ENCODE measurements at places on chromosomes 6 and 20.

GRCh38 chr6:20028143-20028542 is 184.1 kb downstream of the MBOAT1 start:
- no peak for DNase-seq

- no peak for DNase-seq
Measured at GRCh38 chr6:13710552-13711323, 897 bp downstream of the RANBP9 start.

DNA sequence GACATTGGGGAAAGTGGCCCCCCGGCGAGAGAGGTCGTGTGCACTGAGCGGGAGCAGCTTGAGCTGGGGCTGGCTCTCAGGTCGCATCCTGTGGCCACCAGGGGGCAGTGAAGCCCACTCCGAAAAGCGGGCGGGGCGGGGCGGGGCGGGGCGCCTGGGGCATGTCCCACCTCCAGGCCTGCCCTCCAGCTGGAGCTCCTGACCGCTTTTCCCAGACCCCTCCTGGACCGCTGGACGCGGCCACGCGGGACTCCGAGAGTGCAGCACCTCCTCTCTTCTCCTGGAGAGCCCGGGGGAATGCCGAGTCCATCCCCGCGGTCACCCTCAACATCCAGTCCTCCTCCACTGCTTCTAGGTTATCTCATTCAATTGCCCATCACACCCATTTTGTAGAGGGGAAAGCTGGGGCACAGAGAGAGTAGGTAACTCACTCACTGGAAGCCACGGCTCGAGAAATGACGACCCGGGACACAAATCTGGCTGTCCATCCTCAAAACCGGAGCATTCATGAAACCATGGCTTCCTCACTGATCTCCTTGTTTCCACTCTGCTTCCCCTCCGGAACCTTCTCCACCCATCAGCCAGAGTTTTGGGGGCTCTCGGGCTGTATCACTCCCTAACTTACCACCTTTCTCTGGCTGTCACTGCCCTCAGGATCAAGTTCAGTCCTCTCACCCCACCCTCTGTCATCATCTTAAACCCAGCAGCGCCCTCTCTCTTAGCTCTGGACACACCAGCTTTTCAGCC is 24.1 kb downstream of the COX4I2 start:
- peak; percentile 46 for DNase-seq

DNA sequence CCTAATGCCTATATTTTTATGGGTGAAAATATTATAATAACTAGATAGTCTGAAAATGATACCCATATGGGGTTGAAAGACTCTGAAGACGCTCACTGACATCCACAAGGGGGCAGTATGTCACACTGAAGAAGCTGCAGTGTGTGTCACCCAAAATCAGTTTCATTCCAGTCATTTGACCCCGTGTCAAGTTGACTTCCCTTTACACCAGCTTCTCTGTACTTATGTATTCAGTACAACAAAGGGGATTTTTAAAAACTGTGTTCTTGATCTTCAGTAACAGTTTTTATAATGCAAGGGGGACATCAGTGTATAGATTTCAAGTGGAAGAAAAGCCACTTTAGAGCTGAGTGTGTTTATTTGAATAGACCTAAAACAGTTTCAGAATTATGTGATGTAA is 19.3 kb downstream of the FAXC start:
- peak; percentile 78 for DNase-seq

GRCh38 chr6:141158740-141159139 is 974.0 kb upstream of the GJE1 start:
- no peak for DNase-seq

All from MV-4-11 (cell line).